ENCODE measurements at places on chromosomes 6 and 20.

DNA sequence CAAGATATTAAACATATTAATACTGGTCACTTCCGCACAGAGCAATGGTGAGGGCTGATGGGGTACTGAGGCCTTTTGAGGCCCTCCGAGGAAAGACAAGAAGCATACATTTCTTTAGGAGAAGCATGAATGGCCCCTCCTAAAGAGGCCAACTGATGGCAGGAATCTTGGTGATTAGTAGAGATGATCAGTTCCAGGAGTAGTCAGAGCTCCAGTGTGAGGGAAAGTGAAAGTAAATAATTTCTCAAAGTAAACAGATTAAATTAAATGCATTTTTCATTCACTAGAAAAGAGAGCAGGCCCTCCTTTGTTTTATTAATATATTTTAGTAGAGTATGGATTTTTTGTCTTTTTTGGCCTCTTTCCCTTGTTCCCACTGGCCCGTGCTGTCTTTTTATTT, 38.2 kb downstream of the NOX3 start:
- no peak for DNase-seq

- no peak for DNase-seq
Measured at GRCh38 chr20:1527923-1528322, 29.6 kb downstream of the SIRPD start.

DNA sequence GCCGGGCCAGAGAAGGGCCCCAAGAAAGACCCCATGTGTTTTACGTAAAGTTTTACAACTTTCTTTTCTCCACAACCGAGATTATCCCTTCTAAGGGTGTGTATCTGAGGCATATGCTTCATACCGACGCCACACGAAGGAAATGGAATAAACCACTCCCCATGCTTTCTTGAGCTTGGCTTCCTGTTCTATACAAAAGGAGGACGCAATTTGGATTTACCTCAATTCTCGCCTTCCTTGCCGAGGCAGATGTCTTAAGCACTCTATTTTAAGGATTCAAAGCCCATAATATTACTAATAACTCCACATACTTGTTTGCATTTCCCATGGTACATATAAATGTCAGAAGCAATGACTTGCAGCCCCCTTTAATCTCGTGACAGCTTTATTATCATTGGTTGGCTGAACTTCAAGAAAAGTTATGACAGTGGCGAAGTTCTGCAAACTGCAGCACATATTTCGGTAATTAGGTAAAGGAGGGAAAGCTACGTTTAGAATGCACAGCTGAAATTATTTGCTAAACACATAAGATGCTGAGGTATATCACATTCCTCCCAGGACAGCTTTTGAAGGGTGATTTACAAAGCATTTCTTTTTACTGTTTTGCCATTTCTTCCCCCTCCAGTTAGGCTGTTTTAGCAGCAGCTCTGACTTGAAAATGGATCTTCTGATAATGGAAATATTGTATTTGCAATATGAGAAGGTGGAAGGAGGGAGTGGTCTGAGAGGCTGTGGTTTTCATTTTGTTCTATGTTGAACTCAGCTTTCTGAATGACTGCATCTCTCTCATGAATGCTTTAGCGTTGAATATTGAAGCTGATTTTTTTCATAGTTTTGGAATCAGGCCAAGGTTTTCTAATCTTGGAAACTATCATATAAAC, 330.5 kb downstream of the EPHA7 start:
- no peak for DNase-seq

GRCh38 chr20:8647961-8648441, 420.9 kb upstream of the PLCB4 start:
- DNase-seq = no peak
